ENCODE measurements at places on chromosomes 6 and 20.

GRCh38 chr6:71292001-71292400, 3.4 kb downstream of the OGFRL1 start:
- DNase-seq = no peak

DNA sequence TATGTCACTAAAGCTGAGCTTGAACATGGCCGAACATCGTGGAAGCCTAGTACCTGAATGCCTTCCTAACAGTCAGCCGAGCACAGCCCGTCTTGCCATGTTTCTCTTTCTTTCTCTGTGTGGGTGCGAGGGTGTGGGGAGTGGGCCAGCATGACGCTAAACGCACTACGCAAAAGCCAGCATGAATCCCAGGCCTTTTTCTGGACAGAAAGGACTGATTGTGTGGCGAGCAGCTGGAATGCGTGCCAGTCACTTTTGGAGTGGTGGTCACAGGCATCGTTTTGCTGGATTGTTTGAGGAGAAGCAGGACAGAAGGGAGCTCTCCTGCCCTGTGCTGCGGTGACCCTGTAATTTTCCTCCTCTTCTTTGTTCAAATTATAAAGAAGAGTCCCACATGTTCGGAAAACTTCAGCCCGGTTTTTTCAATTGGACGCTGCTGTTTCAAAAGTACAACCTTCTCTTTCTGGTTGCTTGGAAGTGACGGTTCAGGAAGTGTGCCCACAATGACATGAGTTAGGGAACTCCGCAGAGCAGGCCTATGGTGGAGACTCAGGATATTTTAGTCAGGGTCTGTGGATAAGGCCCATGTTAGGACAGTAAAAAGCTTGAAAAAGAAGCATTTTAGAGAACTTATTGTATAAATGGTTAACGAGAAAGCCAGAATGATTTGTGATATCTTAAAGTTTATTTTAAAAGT, 54.3 kb downstream of the PDE7B start:
- no peak for DNase-seq

- no peak for DNase-seq
Measured at GRCh38 chr6:41699063-41699462, 36.3 kb downstream of the TFEB start.

GRCh38 chr6:27591699-27592480, 119.0 kb upstream of the ZNF184 start:
- no peak for DNase-seq

GRCh38 chr6:21033575-21034026, 499.3 kb downstream of the CDKAL1 start:
- no peak for DNase-seq

DNA sequence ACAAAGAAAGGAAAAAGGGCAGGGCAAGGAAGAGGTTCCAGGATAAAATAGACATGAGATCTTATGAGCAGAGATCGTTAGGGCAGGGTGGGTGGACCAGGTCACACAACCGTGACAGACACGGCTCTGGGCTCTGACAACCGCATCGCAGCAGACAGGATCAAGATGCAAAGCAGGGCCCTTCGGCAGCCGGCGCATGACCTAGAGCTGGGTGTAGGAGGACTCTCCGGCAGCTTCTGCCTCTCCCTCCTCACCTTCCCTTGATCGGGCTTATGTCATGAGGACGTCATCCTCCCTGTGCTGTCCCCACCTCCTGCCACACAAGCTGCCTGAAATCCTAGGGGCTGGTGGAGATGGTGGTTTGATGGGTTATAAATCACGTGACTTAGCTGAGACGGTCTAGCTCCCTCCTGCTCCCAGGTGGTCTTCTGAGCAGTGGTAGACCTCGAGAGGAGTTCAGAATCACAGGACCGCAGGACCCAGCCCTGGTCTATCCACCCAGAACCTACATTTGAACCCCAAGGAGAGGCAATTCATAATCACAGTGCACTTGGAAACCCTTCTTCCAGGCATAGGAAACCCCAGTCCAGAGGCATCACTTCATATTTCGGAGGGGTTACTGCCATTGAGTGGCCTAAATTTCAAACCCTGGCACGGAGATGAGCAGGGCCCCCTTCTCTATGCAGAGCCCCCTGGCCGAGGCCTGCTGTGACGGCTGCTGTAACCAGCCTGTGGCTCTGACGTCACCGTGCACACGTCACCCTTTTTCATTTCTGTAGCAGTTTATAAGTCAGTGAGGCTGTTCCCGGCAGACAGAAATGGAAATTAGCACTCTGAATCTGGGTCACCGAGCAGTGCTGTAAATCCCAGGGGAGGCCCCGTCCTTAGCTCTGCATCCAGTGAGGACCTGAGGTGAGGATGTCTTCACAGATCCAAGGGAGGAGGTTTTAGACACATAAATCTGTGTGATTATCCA, 8.7 kb upstream of the CCR6 start:
- peak; percentile 48 for DNase-seq

DNA sequence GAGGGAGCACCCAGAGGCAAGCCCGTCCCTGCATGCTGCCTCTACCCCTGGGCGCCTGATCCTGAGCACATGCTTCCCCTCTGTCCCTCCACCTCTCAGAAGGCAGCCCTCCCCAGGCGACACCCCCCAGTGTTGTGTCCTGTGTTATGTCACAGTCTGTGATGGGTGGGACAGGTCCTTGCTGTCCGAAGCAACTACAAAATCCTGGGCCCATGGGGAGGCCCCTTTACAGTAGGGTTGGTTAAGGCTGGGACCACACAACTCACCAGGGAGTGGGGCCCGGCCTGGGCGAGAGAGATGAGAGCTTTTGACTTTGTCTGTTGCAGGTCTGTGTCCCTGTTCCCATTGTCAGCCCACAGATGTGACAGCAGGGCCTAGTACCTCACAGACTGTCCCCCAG, 78.0 kb downstream of the DHX35 start:
- DNase-seq = no peak

DNA sequence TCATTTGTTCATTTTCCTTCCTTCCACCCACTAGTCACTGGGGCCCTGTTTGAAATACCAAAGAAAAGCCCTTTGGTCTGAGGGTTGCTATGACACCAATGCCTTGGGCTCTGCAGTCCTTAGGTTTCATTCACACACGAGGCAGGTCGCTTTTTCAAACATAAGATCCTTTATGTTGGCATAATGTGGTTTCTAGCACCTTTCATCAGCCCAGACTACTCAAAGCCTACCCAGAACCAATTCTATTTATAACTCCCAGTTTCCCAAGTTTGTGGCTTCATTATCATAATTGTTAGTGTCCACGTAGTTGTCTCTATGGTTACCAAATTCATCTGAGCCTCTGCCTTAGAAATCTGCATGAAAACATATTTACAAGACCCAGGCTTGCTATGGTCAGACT, 6.6 kb upstream of the TP53RK start:
- DNase-seq = no peak

GRCh38 chr20:35290887-35291417, 1.3 kb downstream of the FAM83C start:
- no peak for DNase-seq

DNA sequence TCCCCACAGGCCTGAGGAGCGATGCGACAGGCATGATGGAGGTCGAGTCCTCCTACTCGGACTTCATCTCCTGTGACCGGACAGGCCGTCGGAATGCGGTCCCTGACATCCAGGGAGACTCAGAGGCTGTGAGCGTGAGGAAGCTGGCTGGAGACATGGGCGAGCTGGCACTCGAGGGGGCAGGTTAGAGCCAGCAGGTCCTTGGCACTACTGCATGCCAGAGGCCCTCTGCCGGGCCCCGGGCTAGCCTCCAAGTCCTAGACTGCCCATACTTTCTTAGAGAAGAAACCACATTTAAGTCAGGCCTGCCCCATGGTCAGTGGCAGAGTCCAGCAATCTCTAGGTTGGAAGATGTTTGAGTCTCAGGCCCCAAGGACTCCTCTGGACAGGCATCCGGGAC, 32.1 kb downstream of the PKIG start:
- DNase-seq = no peak

DNA sequence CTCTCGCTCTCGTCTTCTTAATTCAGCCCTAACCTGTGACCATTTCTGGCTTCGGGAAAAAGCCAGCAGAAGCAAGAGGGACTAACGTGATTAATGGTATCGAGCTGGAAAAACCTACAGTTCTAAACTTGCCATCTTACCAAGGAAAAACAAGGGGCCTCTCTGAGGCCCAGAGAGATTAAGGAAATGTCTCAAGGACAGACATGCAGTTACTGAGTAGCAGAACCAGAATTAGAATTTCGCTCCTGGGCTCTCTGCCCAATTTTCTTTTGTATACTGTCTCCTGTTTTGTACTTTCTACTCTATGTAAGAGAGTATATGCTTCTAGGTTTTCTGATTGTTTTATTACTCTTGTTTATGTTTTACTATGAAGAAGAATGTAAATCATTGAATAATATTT, 67.8 kb upstream of the LTV1 start:
- DNase-seq = no peak

- DNase-seq = no peak
Measured at GRCh38 chr6:131923356-131923755, 27.8 kb downstream of the CCN2 start.

- no peak for DNase-seq
Measured at GRCh38 chr20:2773812-2774211, 26.6 kb downstream of the CPXM1 start.

GRCh38 chr6:118718297-118718696, 66.9 kb upstream of the CEP85L start:
- DNase-seq = no peak

DNA sequence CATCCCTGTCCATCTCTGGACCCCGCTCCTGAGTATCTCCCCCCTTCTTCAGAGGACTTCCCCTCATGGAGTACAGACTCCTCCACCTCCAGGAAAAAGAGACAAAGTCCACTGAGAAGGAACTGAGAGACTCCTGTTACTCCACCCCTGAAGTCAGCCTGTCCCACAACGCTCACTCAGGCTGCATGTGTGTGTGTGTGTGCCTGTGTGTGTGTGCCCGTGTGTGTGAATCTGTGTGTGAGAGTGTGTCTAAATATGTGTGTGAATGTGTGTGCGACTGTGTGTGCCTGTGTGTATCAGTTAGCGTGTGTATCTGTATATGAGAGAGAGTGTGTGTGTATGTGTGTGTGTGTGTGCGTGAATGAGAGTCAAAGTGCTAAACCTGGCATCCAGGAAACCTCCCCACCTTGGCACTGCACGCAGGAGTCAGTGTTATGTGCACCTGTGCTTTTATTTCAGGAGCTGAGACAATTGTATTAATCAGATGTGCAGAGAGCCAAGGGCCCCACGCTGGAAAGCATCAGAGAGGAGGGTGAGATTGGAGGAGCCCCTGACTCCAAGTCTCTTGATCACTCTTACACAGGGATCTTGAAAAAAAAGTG, 39.0 kb downstream of the HLA-A start:
- DNase-seq = no peak

DNA sequence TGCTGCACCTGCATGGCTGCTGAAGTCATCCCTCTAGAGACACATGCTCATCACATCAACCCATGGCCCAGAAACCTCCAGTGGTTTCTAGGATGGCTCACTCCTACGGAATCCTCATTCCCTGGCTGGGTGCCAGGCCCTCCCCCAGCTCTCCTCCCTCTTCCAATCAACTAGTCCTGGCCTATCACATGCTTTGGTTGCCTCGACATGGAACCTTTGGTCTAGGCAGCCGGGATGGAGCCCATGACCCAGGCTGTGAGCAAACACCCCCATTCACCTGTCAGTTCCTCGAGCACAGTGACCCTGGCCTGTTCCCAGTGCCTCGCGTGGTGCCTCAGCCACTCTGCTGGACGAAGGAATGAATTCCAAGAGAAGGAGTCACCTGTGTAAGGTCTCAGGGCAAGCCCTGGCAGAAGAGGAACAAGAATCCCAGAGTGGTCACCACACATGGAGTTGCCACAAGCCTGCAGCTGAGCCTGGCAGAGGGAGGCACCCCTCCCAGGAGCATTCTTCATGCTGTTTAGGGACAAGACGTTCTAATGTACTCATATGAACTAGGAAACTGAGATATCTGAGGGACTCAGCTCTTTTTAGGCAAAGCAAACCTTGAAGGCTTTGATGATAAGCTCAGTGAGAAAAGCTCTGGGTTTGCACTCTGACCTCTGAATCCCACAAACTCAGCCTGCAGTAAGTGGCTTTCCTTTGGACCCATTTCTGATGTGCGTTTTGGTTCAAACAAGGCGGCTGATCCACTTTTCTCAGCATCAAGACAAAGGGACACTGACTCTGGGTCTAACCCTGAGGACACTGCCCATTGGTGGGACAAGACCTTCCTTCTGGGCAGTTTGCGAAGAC, 40.2 kb downstream of the PPP1R3G start:
- no peak for DNase-seq

GRCh38 chr6:109239651-109240321, 142.5 kb downstream of the CD164 start:
- no peak for DNase-seq

GRCh38 chr6:48109944-48110343, 1.1 kb downstream of the PTCHD4 start:
- DNase-seq = no peak

GRCh38 chr6:46998436-46999017, 43.6 kb downstream of the ADGRF1 start:
- DNase-seq = no peak

DNA sequence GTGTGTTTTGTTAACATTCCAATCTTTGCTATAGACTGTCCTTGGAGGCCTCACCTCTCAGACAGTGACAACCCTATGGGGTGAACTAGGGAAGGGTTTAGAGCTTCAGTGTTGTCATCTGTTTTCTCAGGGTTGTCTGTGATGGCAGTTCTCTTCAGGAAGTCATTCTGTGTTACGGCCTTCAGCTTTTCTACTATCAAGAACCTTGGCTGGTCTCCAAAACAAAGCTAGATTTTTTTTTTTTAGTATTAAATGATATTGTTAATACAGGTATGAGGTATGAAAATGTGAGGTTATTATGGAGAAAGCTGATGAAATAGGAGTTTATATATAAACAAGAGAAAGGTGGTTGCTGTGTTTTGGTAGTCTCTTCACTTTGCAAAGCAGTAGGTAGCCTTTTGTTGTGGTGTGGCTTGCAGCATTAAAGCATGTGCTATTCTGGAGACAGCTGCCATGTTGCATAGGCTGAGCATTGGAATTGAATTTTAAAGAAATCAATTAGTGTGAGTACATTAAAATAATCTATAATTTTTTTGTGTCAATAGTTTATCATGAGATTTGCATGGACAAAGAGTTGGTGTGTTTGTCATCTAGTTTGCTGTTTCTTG, 162.6 kb downstream of the CARMIL1 start:
- no peak for DNase-seq

DNA sequence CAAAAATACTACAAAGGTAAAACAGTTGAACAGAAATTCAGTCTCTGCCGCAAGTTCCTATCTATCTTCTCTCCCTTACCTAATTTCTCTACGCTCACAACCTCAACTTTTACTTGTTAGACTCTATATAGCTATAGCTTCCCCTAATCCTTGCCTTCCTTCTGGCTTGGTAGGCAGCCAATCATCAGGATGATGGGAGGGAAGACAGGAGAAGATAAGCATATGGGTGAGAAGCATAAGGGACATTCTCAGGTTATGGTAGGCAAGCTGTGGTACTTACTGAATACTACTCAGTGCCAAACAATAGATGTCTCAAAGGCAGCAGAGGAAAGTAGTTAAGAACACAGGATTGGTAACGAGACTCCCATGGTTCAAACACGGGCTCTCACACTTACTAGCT, 7.8 kb downstream of the CCNC start:
- DNase-seq = no peak

GRCh38 chr20:60334911-60335310, 376.7 kb downstream of the CDH26 start:
- DNase-seq = no peak

GRCh38 chr6:89146718-89147700, 1.2 kb downstream of the PM20D2 start:
- DNase-seq = peak; percentile 36
